ENCODE measurements at places on chromosomes 1 and 21.

DNA sequence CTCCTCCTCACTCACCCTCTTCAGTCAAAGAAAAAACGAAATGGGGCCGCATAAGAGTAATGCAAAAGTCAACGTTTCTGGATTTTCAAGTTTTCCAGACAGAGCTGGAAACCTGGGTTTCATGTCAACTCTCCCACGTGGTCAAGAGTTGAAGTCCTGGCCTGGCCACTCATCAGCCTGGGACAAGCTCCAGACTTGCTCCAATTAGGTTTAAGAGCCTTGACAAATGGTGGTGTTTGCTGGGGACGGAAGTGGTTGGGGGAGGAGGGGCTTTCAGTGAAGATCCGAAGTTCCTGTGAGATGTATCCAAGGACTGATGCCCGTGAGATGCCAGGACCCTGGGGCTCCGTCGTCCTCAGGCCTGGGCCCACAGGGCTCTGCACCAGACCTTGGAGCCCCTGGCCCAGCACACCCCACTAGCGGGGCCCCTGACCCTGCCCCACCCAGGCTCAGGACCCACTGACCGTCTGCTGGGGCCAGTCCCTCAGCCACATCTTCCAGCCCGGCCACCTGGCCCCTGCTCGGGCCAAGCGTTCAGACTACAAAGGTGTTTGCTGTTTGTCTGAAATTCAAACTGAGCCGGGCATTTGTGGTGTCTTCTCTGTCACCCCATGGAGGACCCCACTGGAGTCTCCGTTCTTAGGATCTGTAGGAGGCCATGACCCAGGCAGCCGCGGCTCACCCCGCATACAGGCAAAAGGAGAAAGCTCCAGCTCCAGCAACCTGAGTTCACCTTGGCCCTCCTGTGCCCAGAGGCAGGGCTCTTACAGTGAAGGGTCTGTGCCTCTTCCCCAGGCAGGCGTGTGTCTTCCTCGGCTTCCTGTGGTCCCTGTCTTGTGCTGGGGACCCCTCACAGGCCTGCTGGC is 53.3 kb downstream of the SIK1 start:
- DNase-seq = no peak

- no peak for DNase-seq
Measured at GRCh38 chr1:176694713-176695112, 231.7 kb downstream of the PAPPA2 start.

- no peak for DNase-seq
Measured at GRCh38 chr1:170594066-170594626, 62.2 kb downstream of the GORAB start.

DNA sequence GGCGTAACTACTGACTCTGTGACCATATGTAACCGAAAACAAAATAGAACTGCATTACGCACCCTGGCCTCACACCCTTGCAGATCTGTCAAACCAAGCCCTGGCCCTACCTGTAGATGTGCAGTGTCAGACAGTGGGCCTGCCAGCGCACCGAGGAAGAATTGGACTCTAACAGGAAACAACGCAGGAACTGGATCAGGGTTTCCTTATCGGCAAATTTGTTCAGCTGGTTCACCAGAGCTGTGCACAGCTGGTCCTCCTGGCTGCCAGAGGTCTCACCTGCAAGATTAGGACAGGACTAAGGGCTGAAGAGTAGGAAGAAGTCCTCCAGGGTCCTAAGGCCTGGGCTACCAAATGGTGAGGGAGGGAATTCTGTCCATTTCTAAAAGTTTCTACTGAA is 90.0 kb downstream of the UBR4 start:
- DNase-seq = no peak

GRCh38 chr1:21933397-21934248 is 3.5 kb downstream of the HSPG2 start:
- DNase-seq = no peak

GRCh38 chr1:57329001-57329527 is 94.8 kb downstream of the DAB1 start:
- DNase-seq = no peak

GRCh38 chr1:98516306-98516705 is 145.2 kb upstream of the SNX7 start:
- no peak for DNase-seq

- no peak for DNase-seq
Measured at GRCh38 chr1:75618382-75618781, 7.5 kb upstream of the SLC44A5 start.

DNA sequence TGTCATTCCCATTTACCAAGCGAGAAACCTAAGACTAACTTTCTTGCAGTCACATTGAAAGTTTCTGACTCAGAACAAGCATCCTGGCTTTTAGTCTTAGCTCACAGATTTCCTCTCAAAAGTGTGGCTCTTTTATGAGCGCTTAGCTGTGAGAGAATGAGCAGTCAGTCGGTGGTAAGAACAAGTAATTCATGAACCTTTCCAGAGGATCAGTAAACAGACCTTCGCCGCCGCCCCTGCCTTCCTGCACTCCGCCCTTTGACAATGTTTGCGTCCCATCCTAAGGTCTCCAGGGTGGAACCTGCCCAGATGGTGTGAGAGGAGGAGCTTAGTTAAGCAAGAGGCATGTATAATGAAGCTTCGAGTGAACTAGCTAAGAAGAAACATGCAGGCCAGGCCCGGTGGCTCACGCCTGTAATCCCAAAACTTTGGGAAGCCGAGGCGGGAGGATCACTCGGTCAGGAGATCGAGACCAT is 142.4 kb downstream of the GLUL start:
- DNase-seq = peak; percentile 14

DNA sequence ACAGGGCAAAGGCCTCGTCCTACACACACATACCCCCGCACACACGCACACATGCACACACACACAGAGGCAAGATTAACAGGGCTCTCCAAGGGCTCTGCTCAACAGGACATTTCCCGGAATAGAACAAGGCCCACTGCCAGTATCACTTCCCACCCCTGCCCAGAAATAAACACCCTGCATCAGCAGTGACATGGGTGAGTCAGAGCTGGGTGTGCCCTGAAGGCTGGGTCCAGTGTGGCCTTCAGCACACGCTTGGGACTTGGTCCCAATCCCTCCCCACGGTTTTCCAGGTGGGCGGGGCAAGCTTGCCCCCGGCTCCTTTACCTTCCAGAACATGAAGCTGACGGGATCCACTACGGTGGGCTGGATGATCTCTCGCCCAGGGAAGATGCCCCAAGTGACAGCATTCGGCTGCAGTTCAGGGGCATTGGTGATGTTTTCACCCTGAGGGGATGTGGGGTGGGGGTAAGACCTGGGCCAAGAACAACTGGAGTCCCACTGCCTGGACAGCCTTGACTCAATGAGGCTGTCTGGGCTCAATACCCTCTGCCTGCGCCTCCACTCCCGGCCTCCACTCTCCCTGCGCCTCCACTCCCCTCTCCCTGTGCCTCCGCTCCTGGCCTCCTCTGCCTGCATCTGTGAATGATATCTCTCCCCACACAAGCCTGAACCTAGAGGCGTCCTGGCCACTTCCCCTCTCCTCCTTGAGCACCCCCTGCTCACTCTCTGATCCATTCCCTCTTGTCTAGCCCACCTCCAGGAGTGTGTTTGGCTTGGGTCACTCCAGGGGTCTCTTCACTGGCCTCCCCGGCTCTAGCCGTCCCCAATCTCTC is 14.7 kb downstream of the MTHFR start:
- DNase-seq = no peak

DNA sequence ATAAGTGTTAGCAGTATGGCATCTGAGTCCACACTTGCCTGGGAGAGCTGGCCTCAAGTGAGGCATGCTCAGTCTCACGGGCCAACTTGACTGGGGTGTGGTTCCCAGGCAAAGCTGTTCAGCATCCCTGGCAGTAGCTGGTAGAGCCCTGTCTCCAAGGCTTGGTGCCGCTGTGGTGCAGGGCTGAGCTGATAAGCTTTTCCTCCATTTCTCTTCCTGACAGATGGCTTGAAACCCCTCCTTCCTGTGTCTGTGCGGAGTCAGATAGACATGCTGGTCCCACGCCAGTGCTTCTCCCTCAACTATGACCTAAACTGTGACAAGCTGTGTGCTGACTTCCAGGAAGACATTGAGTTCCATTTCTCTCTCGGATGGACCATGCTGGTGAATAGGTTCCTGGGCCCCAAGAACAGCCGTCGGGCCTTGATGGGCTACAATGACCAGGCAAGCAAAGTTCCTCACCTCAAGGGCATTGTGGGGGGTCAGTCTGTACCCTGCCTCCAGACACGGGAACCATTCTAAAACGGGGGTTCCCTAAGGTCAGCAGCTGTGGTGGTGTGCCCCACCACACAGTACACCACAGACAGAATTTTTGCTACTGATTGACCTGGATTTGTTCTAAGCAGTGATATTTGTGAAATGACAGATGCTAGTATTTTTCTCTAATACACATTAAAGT is 13.7 kb upstream of the MIIP start:
- DNase-seq = no peak

GRCh38 chr21:33401630-33401992 is 1.6 kb upstream of the IFNGR2 start:
- no peak for DNase-seq

GRCh38 chr1:77220687-77221463 is 1.6 kb upstream of the PIGK start:
- no peak for DNase-seq

- DNase-seq = no peak
Measured at GRCh38 chr1:7455796-7456721, 315.0 kb upstream of the VAMP3 start.

DNA sequence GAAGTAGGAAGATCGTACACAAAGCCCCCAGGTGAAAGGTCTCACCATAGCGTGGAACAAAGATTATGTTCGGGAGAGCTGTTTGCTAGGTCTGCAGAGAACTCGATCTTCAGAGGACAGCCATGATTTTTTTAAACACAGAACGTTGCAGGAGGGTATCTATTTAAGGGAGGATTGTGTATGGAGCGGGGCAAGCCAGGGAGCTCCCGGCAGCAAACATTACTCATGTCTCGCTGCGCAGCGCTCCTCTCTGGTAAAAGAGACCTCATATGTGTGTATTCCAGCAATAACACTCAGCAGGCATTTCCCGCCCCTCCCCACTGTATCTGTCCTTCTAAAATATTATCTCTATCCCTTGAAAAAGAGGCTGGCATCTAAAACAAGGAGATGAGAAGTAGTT is 2.7 kb downstream of the GLIS1 start:
- no peak for DNase-seq

GRCh38 chr1:44135886-44136285 is 5.5 kb downstream of the KLF18 start:
- no peak for DNase-seq

DNA sequence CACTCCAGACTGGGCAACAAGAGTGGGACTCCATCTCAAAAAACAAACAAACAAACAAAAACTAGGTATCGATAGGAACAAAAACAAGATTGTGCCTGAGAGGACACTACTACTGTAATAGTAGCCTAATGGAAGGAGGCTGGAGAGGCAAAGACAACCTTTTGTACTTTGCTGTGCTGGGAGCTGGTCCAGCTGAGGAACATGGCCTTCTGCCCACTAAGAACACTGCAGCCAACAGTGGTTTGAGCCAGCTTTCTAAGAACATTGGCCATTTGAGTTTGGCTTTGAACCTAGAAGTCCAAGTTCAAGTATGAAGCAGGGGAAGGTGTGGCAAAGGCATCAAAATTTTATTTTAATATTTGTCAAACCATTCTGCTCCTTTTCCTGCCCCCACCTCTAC is 22.7 kb upstream of the RGS8 start:
- no peak for DNase-seq

DNA sequence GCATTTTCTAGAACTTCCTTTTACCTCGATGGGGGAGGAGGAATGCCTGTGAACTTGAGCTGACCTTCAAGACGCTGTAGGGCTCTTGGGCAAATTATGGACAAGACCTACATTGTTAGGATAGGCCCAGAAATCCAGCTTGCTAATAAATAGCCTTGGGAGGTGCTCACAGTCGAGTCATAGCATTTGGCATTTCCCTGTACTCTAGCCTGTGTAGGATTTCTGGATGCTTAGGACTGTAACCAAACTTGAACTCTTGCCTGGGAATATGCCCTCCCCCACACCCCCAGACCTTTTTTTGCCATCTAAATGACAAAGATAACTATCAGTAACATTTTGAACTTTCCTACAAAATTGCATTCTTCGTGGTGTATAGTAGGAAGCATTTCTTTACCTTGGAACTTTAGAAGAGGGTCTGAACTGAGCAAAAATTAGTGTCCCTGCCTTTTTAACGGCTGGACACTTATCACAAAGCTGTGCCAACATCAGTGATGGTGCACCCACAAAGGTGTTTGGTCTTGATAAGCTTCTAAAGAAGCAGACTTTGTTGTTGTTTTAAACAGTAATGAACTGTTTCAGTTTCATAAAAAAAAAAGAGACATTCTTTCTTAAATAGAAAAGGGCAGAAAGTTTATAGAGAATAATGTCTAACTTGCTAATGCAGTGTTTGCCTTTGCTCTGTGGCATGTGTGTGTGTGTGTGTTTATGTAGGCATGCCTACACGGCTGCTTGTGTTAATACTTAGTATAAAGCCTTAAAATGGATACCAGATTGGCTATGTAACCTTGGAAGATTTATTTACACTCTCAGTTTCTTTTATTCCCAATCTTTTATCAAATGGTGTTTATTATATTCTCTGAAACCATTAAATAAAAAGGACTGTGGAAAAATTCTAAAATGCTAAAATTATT is 88.2 kb downstream of the NFIA start:
- DNase-seq = no peak

GRCh38 chr1:111099289-111099688 is 40.6 kb downstream of the DRAM2 start:
- DNase-seq = no peak

GRCh38 chr1:113860891-113861290 is 10.6 kb downstream of the PTPN22 start:
- DNase-seq = no peak

- no peak for DNase-seq
Measured at GRCh38 chr1:143611159-143611558, 360.6 kb downstream of the FAM72C start.

DNA sequence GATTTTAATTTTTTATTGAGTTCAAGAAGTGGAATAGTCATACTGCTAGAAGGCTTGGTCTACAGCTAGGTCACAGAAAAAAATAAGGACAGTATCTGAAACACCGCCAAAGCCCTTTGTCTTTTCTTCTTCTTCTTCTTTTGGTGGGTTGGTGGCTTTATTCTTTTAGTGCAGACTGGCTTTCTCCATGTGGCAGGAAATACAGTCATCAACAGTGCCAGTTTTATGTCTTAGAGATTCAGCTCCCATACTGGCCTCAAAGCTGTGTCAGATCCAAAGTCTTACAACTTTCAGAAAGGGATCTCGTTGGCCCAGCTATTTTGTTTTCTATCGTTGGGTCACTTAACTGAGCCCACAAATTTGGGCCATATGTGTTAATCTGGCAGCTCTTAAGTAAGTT is 58.2 kb downstream of the FNBP1L start:
- no peak for DNase-seq

DNA sequence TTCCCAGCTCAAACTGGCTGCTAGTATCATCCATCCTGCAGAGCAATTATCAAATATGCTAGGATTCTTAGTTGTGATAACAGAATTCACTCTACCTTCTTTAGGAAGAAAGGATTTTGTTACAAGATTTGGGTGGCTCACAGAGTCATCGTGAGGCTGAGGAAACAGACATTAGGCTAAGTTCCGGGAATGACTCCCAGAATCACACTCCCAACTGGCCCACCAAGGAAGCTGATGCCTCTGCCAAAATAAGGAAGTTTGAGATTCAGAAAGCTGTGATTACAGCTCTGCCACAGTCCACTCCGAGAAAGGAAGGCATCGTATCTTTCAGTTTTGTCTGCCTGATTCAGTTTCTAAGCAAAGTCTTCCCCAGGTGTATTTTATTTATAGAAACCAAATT is 50.6 kb upstream of the LYPLAL1 start:
- no peak for DNase-seq
